HTR-8/SVneo (cell line): ENCODE measurements at places on chromosomes 16 and 17.
A peak's percentile ranks its signal among the peaks of the same experiment; 100 is the strongest.

DNA sequence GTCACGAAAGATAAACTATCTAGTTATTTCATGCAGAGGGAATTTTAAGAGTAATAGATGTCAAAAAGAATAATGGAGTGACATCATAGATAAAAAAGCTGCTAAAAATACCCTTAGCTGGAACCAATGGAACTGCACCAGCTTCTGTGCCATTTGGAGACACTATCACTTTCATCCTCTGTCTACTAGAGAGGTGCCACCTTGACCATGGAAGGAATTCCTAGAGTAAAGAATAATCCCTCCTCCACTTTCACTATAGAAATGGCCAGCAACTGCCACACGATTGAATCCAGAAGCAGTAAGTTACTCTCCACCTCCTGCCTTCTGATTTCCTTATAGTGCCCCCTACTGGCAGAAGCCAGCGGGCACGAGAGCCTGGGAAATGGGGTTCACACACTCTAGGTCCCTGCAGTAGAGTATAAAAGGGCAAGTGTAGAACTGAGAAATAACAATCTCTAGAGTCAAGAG lies 2.8 kb upstream of the ALDH3A2 start:
- DNase-seq, result peak; percentile 39

DNA sequence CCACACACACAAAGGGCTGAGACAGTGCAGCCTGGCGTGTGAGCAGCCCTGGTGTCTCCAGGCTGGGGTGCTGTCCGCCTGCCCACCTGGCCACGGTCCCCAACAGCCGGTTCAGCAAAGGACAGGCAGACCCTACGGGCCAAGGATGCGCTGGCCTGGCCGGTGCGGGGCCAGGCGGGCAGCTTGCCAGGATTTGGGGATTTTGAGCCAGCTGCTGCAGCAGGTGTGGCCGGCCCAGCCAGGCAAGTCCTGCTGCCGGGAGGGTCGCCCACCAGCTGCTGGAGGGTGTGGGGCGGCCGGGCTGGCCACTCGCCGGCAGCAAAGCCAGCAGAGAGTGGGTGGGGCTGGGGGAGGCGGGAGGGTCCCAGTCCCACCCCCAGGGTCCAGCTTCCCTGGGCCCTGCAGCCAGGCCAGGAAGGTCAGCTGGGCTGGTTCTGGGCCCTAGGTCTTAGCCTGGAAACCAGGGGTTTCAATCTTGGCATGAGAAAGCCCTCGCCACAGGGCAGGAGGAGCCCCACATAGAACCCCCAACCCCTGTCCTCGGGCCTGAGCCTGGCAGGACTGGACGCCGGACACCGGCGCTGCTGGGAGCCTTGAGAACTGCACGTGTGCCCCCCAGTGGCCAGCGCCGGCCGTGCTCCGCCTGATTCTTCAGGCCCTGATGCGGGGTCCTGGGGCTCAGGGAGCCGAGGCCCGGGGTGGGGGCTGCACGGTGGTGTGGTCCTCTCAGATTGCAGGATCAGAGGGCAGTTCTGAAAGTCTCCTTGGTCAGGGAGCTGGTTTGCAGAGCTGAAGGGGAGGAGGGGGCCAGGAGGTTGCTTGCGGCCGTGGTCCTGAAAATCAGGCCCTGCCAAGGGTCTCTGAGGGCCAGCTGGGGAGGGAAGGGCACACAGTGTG lies 17.6 kb upstream of the SSTR5 start:
- peak; percentile 82 for DNase-seq

DNA sequence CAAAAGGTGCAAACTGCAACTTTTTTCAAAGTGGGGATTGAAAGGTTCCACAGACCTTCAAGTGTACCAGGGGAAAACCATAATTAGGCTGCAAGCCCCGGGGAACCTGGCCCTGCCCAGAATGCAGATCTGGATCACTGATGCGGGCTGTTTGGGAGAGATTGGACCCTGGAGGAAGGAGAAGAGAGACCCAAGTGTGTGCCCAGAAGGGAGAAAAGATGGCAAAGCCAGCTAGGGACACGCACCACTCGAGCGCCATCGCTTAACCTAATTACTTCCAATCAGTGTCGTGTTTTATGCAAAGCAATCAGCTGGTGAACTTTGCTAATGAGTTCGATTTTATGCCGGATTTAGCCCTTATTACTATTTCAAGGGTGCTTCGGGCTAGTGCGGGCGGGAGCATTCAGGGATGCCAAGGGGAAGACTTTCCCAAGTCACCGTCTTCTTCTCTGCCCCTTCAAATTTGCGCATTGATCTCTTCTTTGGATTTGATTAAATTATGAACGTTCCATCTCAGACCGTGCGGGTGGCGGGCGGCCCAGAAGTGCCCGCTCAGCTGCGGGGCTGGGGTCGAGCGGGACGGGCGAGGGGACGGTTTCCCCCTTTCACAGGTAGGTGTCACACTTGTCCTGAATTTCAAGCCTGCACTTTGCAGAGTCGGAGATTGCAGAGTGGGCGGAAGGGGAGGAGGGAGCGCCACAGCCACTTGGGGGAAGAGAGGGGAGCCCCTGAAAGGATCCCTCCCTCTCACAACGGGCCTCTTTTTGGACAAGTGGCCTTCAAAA lies 4.0 kb downstream of the IRX5 start:
- no peak for DNase-seq

DNA sequence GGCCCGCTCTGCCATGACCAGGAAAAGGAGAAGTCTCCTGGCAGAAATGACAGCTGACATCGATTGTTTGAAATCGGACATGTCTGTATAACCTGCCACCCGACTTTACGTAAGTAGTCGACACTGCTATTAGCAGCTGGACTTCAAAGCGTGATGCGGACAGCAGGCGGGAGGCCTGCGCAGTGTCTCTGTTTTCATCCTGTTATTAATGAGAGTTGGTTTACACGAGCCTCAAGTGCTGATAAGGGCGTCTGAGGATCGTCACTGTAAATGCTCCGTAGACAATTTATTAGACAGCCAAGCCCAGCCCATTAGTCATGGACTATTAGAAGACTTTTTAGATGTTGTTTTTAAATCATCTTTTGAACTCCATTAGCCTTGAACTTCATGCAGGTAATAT lies 328.3 kb downstream of the FOXL1 start:
- DNase-seq, result no peak

DNA sequence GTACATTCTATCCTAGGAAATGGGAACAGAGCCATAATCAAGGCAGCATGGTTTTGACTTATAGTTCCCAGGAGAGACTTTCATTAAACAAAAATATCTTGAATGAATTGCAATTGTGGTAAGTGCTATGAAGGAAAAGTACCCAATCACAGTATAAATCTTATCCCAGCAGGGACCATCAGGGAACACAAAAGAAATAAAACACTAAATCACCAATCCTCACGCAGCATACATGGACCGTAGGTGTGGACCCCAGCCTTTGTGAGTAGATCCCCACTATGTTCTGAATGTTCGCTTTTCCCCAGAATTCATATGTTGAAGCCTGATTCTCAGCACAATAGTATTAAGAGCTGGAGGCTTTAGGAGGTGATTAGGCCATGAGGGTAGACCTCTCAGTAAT lies 925.0 kb upstream of the RBFOX1 start:
- no peak for DNase-seq

DNA sequence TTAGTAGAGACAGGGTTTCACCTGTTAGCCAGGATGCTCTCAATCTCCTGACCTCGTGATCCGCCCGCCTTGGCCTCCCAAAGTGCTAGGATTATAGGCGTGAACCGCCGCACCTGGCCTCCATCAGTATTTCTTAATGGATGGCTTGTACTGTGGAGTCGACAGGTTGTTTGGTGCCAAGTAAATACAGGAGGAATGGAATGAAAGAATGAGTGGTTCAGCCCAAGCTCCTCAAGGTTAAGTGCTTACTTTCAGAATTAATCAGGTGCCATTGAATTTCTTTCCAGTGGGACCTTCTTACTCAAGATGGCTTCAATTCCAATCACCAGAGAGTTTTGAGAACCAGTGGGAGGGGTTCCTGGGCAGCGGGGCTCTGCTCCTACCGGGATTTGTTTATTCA lies 25.0 kb downstream of the ALOX15 start:
- no peak for DNase-seq

GRCh38 chr17:72472106-72472505 lies 351.3 kb downstream of the SOX9 start:
- DNase-seq, result no peak

GRCh38 chr17:45700171-45701090 lies 83.7 kb upstream of the CRHR1 start:
- no peak for DNase-seq

DNA sequence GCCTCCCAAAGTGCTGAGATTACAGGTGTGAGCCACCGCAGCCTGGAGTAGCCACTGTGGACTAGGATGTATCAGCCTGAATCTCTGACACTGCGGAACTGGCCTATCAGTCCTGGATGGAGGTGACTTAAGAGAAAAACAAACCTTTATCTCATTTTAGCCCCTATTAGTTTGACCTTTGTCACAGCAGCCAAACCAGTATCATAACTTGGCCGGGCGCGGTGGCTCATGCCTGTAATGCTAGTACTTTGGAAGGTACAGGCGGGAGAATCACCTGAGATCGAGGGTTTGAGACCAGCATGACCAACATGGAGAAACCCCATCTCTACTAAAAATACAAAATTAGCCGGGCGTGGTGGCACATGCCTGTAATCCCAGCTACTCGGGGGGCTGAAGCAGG lies 51.8 kb upstream of the USP7 start:
- DNase-seq, result no peak

DNA sequence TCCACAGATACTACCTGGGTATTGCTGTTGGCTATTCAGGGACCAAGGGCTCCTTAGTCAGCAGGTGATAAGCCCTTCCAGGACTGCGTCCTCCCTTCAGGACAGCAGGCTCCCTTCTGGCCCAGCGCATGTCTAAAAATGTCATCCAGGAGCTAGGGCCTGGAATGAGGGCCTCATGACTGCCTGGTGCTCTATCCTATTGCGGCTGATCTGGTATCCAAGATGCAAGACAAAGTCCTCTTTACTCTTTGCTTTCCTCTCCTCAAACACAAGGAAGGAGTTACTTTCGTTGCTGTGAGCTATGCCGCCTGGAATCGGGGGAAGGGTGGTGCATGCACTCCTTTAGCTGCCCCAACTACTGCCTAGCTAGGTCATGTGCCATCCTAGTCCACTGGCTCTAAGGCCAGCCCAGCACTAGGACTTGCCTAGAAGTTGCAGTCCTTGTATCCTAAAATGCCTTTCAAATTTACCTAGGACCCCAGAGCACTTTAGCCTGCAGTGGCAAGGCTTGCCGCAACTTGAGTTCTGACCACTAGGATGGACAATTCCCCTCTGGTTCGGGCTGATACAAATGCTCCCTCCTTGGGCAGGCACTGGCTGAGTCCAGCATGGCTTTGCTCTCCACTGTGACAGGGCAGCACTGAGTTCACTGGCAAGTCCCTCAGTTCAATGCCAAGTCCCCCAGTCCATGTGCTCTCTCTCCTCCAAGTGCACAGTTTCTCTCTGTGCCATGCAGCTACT lies 10.1 kb upstream of the TMEM219 start:
- DNase-seq, result no peak
